ENCODE measurements at places on chromosomes 13 and 19.

DNA sequence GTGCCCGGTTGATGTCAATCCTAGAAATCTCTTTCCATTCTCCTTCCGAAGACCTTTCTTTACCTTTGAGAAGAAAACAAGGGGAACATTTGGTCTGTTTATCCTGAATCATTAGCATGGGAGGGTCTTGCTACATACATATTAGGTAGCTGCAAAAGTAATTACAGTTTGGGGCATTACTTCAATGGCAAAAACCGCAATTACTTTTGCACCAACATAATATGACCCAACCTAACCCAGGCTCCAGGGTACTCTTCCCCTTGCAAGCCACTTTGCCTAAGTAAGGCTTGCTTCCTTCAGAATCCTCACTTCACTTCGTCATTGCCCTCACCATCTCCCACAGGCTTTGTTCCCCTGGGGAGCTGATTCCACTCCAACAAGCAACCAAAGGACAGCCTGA, 662.7 kb downstream of the DIAPH3 start:
- DNase-seq, result no peak

- DNase-seq, result no peak
Observed at GRCh38 chr13:113633485-113633873, 24.5 kb downstream of the ATP4B start.

DNA sequence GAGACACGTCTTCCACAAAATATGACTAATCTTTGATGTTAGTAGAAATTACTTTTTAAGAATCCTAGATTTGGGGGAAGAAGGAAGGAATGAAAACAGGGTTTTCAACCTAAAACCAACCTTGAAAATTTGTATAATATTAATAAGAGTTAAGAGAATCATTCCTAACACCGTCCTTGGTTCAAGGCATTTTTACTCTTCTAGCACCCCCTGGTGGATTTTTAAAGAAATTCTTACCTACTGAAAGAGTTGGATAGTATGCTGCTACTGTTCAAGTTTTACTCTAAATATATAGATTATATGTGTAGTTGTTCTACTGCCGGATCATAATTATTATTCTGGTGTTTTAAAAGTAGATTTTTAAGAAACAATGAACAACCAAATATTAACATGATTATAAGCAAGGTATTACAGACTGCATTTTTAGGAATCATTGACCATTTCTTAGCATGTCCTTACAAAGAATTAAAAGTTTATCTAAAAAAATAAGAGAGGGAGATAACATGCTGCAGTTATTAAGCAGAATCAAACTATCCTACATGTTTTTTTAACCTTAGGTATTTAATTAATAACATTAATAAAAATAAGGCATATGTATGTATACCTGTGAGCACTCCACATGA, 7.4 kb upstream of the SLITRK6 start:
- no peak for DNase-seq

- DNase-seq, result peak; percentile 24
Observed at GRCh38 chr13:95834134-95834765, 157.3 kb downstream of the DNAJC3 start.

DNA sequence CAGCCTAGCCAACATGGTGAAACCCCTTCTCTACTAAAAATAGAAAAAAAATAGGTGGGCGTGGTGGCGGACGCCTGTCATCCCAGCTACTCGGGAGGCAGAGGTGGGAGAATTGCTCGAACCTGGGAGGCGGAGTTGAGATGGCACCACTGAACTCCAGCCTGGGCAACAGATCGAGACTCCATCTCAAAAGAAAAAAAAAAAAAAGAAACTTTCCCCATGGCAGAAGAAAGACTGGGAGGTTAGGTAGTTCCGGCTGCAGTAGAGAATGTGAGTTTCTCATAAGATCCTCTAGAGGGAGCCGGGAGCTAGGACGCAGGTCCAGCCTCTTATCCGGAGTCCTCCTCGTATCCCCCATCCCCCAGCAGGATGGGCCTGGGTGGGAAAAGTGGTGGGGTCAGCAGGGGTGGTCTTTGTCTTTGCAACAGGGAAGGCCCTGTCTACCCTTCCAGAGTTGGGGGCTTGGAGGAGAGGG, 13.2 kb upstream of the CREB3L3 start:
- DNase-seq, result no peak

DNA sequence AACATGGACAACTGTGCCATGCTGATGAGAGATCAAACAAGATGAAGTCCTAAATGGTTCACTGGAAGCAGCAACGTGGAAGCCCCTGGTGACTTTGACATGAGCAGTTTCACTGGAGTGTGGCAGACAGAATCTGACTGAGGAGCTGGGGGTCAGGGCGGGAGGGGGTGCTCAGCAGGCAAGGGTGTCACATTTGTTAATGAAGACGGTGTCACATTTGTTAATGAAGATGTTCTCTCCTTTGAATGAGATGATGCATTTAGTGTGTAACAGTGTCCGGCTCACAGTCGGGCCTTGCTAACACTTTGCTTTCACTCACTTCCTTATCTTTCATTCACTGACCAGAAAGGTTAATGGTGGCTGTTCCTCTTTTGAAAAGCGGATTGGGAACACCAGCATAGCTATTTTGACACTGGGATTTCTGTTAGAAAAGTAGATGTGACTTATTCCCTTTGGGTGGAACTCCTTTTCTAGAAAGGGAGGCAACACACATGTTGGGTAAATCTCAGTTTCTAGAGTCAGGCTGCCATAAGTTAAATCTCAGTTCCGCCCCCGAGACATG, 693.7 kb downstream of the UQCRFS1 start:
- no peak for DNase-seq

GRCh38 chr13:59103004-59103768, 1060.5 kb downstream of the DIAPH3 start:
- no peak for DNase-seq

DNA sequence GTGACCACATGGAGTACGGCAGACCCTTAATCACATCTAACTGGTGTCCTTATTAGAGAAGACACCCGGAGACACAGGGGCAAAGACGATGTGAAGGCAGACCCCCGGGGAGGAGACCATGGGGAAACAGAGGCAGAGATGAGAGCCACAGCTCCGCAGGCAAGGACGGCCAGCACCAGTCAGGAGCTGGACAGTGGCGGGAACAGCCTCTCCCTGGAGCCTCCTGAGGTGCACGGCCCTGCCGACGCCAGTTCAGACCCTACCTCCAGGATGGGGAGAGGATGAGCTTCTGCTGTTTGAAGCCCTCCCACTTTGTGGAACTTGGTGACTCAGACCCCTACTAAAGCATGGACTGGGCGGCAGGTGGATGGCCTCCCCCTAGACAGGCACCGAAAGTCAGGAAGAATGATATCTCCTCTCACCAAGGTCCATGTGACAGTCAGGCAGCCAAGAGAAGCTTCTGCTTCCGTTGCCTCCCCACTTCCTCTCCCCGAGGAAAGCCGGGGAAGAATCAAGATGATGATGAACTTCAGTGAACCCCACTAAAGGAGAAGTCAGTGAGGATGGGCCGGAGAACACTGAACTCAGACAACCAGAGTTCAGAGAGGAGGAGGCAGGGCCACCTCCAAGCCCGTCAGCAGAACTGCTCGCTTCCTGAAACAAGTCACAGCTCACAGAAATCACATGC, 25.4 kb downstream of the RAB20 start:
- no peak for DNase-seq

GRCh38 chr13:75416327-75417011, 65.5 kb downstream of the TBC1D4 start:
- no peak for DNase-seq

- DNase-seq, result no peak
Observed at GRCh38 chr19:2582984-2583956, 107.3 kb downstream of the GADD45B start.

DNA sequence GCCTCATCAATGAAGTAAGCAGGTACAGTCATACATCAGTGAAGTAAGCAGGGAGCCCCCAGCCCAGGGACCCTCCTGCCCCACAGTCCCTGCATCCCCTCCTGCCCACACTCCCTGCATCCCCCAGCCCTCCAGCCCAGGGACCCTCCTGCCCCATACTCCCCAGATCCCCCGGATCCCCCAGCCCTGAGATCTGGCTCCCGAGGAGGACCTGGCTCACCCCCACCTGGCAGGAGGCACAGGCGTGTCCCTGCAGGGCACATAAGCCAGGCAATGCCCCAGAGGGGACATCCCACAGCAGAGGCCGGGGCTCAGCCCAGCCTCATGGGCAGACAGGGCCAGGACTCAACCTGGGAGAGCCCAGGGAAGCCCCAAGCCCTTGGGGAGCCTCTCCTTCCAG, 53.6 kb upstream of the TPM4 start:
- no peak for DNase-seq

DNA sequence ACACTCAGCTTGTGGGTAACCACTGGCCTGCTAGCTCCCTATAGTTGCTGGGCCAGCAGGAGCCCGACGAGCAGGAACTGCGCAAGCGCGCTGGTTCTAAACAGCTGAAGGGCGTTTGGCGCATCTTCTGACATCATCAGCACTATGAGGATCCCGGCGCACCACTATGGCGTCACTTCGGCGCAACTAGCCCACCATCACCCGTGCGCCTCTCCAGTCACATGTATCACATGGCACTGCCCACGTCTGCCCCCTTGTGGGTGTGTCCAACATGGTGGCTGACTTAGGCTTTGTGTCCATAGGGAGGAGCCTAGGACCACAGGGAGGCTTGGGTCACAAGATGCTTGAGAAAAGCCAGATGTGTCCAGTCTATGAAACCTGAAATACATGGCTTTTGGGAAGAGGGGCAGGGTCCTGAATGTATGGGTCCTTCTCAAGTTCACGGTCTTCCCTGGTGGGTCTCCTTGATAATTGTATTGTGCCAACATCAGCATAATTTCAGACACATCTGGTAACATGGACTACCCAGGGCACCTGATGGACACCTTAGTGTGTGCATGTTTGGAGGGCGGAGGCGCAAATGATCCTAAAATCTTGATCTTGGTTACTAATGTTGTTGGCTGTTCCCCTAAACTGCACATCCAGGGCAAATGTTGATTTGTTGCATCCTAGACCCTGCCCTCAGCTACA, 18.0 kb downstream of the KLK4 start:
- DNase-seq, result no peak

GRCh38 chr13:75830842-75831241, 194.7 kb downstream of the LMO7 start:
- DNase-seq, result no peak

DNA sequence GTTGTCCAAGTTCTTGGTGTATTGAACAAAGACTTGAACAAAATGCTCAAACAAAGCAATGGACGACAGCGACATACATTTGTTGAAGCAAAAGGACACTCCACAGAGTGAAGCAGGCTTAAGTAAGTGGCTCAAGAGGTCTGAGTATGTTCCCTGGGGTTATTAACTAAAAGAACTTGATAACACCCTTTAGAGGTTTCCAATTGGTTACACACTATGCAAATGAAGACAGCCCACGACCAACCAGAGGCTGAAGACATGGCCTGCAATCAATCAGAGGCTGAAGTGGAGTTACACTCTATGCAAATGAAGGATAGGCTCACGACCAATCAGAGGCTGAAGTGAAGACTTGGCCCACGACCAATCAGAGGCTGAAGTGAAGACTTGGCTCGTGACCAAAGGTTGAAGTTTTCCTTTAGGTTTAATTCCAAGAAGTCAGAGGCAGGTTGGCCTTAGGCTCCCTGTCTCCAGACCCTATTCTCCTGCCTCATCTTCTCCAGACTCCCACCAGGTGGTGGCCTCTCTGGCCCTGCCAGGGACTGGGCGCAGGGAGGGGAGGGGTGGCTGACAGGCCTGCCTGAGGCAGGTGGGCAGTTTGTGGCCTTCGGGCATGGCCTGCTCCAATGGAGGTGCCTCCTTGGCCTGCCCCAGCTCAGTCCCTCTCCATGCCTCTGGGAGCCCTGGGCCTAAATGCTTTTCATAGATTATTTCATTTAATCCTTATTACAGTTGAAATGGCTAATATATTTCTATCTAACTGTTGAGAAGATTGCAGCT, 38.1 kb downstream of the CCDC169 start:
- no peak for DNase-seq

- DNase-seq, result no peak
Observed at GRCh38 chr13:103556681-103557080, 490.5 kb upstream of the SLC10A2 start.

DNA sequence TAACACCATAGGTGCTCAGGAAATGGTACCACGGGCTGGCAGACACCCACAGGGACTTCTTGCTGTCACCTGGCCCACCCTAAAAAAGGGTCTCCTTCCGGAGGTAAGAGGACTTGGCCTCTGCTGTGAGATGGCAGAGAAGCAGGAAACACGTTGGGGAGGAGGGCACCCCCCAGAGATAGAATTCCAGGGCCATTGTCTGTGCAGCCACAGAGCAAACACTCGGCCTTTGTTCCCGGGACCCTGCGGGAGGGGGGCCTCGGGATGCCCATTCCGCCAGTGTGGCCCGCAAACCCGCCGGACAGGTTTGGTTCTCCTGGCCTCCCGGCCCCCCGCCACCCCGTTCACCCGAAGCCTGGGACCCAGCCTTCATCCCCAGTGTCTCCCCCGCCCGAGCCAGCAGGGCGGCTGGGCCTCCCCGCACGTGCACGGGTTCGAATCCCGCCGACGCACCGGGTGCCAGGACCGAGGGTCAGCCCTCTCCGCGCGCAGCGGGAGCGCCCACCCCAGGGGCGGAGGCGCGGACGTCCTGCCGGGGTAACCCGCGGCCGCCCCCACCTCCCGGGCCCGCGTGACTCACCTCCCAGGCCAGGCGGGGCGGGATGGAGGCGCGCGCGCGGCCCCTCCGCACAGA, 714 bp downstream of the PLPP2 start:
- DNase-seq, result no peak

DNA sequence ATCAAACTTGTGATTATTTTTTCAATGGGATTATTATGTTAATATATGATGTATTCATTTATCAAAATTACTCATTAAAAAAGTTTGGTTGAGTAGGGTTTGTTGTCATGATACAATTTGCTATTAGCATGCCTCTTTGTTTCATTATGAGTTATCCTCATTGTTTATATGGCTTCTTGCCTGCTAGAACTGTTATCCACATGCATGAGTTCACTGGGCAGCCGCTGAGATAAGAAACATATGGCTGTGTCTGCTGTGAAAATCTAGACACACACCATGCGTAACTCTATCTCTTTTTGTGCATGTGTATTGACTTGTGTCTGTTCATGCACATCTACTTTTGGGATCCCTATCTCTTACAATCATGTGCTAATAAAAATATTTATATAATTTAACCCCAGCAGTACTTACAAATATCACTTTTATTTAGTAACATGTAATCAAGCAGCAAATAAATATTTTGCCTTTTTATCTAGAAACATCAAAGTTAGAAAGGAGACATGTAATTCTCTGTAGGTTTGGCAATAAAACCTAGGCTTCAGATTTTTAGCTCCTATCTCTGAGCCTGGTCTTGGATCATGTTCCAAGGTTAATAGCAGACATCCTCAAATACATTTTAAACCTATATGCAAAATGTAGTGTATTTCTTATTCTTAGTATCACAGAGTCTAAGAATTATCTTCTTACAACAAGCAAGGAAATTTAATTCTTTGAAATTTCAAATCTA, 11.2 kb upstream of the KLF12 start:
- no peak for DNase-seq

- DNase-seq, result no peak
Observed at GRCh38 chr19:5075597-5075996, 106.7 kb downstream of the KDM4B start.

- DNase-seq, result no peak
Observed at GRCh38 chr13:33079960-33080359, 63.7 kb downstream of the KL start.

GRCh38 chr13:95455782-95456181, 96.7 kb upstream of the CLDN10 start:
- DNase-seq, result no peak

- no peak for DNase-seq
Observed at GRCh38 chr19:40266912-40267600, 18.1 kb downstream of the AKT2 start.

All from omental fat pad (tissue), 4 donors.